ENCODE measurements at places on chromosomes 16 and 17.
A peak's percentile ranks its signal among the peaks of the same experiment; 100 is the strongest.

DNA sequence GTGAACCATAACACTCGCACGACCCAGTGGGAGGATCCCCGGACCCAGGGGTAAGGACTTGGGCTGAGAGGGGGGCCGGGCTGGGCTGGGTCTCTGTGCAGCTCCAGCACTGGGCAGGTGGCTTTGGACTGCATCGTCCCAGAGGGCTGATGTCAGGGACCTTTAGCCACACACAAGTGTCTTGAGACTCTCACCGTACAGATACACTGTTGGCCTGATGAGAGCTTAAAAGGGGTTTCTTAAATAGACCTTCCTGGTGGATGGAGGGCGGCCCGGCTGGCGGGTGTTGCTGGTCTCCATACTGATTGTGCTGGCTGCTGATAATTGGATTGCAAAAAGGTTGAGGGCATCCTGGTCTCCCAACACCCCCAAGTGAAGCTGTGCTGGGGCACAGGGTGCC is 21.7 kb upstream of the CLEC18A start:
- DNase-seq: no peak

DNA sequence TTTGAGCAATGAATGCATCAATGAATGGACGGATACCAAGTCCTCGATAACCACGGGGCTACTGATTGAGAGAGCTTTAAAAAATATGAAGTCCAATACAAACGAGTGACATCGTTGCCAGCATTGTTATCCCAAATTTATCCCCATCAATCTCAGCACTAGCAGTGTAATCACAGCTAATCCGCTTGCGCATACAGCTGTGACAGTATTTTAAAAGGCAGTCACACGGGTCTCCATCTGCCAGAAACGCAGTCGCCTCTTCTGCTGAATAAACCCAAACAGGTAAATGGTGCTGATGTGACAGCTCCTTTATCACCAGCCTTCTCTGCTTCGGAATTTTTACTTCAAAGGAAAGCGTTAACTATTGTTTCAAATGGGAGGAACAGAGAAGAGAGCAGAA is 311.1 kb downstream of the XYLT1 start:
- DNase-seq: no peak

DNA sequence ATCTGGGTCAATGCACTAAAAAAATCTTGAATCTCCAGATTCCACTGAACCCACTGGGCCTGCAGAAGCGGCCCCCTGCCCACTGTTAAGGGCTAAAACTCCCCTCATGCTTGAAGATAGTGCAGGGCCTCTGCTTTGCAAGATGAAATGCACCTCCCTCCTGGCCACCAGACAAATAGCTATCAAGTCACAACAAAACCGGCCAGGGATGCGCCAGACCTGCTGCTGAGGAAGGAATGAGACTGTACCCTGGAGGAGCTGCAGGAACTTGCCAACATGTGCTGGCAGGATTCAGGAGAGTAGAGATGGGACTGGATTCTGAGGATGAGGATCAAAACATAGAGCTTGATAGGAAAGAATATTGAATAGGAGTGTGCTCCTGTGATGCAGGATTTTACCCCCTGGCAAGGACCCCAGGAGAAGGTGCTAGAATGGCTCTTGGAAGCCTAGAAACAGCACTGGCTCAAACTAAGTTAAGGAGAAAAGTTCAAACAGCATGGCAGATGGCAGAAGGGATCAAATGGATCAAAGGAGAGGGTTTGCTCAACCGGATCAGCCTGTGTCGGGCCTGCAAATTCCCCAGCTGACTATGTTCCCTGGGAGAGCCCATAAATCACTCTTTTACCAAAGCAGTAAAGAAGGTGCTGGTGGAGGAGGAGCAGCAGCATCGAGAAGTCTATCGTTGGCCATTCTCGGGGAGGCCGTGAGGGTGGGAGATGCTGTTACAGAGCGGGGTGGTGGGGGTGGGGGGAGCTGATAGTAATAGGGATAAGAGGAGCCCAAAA is 27.2 kb upstream of the XYLT2 start:
- DNase-seq: no peak

DNA sequence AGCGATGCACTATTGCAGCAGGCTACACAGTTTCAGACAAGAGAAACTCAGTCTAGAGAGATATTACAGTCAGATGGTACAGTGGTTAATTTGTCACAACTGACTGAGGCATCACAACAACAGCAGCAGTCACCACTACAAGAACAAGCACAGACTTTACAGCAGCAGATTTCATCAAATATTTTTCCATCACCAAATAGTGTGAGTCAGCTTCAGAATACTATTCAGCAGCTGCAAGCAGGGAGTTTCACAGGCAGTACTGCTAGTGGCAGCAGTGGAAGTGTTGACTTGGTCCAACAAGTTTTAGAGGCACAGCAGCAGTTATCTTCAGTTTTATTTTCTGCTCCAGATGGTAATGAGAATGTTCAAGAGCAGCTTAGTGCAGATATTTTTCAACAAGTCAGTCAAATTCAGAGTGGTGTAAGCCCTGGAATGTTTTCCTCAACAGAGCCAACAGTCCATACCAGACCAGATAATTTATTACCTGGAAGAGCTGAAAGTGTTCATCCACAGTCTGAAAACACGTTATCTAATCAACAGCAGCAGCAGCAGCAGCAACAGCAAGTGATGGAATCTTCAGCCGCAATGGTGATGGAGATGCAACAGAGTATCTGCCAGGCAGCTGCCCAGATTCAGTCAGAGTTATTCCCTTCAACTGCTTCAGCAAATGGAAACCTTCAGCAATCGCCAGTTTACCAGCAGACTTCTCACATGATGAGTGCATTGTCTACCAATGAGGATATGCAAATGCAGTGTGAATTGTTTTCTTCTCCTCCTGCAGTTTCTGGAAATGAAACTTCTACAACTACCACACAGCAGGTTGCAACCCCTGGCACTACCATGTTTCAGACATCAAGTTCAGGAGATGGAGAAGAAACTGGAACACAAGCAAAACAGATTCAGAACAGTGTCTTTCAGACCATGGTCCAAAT is 34.1 kb downstream of the NQO1 start:
- DNase-seq: no peak

DNA sequence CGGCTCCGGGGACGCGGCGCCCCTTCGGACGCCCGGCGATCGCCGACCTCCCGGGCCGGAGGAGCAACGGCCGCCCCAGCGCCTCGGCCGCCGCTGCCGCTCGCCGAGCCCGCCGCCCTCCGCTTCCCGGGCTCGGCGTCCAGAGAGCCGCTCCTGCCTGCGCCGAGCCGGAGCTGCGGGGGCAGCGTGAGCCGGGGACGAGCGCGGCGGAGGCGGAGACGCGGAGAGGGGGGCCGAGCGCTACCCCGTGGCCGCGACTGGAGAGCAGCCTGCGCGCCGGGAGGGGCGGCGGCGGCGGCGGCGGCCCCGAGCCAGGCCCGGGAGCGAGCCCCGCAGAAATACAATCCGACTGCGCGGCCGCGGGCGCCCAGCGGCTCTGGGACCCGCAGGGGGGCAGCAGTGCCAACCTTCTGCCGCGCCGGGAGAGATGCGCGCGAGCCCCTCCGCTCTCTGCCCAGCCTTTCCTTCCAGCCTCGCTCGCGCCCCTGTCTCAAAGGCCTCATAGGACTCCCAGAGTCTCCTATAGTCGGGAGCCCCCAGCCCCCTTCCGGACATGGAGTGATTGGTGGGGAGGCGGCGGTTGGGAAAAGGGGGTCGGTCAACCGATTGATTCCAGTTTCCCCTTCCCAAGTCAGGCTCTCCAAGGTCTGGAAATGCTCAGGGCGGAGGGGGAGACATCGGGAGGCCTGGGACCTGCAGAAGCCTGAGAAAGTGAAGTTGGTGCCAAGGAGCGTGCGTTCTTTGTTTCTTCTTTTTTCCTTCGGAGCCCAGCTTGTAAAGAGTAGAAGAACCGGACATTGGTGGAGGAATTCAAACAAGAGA is 1.0 kb upstream of the SDK2 start:
- peak; percentile 15 for DNase-seq

DNA sequence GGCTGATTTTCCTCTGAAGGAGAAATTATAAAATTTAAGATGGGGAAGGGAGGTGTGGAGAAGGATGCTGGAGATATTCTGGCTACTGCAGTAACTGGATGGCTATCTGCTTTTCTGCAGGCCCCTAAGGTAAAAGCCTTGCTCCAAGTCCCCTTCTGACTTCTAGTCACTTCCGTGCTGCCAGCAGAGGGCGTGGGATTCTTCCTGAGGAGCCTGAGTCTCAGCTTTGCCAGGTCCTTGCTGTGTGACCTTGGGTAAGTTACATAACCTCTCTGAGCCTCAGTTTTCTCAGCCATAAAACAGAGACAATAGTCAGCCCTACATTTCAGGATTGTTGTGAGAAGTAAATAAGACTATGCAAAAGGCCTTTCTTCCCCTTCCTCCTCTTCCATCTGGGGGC is 24.3 kb upstream of the TMEM220 start:
- DNase-seq: no peak

GRCh38 chr17:81340607-81341515 is 45.8 kb upstream of the SLC38A10 start:
- no peak for DNase-seq

DNA sequence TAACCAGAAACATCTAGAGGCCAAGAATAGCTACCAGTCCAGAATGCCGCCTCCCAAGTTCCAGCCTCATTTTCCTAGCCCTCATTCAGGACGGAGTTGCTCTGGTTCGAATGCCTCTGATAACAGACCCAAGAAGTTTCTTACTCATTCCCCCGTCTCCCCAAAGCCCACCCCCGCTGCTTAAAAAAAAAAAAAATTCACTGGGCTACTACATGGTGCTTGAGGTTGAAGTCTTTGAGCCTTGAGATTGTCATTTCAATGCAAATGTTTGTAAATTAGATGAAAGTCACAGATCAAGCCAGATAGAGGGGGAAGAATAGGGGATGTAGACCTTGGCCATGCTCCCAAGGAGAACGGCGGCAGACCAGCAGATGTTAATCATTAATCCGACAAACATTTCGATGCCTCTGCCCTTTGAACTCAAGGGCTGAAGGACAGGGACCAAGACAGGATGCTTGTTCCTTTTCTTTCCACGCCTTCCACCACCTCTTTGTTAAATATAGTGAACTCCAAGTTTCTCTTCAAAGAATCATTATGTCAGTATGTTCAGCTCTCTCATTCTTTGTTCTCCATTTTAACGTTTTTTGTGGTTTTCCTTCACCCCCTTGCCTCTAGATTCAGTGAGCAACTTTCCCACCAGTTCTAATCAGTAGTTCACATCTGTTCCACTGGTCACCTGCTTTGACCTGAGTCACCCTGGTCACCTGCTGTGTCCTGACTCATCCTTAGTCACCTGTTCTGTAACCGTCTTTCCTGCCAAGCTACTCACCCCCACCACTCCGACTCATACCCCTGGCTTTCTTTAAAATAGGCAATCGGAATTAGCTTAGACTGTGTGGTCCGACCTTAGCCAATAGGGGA is 190.3 kb downstream of the CPPED1 start:
- no peak for DNase-seq

- DNase-seq: no peak
These were observed 36.5 kb downstream of the CYTH1 start for GRCh38 chr17:78745407-78746088.

DNA sequence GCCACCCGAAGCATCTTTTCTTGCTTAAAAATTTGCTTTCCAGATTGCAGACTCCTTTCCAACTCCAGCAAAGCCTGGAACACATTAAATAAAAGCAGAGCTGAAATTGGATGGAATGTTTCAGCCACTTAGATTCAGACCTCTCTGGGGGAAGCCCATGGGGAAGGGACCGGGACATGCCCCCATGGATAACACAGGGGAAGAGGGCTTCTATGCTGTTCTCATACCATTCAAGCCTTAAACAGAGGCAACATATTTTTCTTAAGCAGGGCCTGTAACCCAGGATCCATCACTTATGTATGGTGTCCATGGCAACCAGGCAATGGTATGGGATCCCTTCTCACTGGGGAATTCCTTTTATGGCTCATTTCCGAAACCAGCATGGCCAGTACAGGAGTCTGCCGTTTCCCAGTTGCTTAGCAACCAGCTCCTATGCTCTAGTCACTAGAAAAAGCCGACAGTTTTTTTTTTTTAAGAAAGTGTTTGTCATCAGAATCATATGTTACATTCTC is 62.0 kb upstream of the MARCHF10 start:
- DNase-seq: no peak

DNA sequence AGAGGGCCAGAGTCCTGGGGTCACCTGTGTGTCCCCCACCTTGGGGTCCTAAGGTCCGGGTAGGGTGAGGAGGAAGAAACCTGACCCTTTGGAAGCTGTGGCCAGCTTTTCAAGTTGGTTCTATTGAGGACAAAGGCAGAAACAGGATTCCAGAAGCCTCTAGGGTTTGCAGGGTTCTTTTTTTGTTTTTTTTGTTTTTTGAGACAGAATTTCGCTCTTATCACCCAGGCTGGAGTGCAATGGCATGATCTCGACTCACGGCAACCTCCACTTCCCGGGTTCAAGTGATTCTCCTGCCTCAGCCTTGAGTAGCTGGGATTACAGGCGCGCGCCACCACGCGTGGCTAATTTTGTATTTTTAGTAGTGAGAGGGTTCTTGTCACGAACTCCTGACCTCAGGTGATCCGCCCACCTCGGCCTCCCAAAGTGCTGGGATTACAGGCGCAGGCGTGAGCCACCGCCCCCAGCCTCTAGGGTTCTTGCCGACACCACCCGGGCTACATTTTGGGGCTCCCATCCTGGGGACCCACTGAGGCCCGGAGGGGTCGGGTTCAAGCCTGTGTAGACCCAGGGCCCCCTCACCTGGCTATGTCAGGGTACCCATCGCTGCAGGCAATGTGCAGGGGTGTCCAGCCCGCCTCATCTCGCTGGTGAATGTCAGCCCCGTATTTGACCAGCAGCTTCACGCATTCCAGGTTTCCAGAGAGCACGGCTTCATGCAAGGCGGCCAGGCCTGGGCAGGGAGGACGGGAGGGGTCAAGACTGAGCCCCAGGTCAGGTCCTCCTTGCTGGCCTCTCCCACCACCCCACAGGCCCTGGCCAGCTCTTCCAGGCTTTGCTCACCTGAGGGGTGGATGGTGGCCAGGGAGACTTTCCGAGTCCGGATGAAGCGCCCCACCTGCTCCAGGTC is 674 bp downstream of the PPP1R27 start:
- no peak for DNase-seq

DNA sequence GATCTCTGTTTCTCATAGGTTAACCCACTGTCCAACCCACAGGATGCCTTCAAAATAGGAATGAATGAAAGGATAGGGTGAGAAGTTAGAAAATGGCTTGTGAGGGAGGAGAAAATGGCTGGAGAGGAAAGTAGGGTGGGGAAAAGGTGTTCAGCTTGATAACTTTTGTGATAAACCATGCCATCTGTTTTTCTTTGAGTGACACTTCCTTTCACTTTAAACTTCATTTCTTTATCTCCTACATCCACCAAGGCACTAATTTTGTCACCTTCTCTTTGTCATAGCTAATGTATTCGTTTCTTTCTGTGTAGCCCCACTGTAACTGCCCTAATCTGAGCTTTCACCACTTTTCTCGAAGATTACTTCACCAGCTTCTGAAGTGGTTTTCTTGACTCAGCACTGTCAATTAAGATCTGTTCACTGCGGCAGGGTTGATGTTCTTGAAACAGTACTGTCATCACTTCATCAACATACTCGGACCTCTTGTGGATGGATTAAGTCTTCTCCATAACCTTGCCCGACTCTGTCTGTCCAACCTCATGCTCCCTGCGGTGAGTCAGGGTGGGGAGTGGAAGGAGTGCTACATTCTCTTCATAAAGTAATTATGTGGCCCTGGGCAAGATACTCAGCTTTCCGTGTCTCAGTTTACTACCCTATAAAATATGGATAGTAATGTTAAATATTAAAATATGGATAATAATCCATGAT is 5.5 kb upstream of the KRT10 start:
- no peak for DNase-seq

Data from activated T-helper 1 cell treated with Interleukin-2 at 50 U/mL for 16 hours (primary cell).